ENCODE measurements at places on chromosomes 1 and 21.

GRCh38 chr1:21005466-21006239 lies 171.0 kb downstream of the EIF4G3 start:
- DNase-seq = no peak

DNA sequence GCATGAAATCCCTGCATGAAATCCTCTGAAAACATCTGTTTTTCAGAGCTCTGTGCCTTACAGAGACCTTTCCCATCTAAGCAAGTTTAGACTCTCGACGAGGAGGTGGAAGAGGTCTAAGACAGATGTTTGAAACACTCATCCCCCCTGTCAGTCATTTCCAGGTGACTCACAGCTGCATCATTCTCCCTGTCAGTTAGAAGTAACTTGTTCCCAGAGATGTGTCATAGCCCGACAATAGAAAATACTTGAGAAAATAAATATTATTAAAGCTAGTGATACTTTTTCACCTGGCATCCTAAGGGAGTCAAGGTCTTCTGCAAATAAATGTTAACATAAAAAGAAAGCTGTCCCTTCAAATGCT lies 41.6 kb upstream of the SEC16B start:
- no peak for DNase-seq

GRCh38 chr1:205357567-205357966 lies 845 bp upstream of the KLHDC8A start:
- no peak for DNase-seq

GRCh38 chr1:95098196-95098595 lies 19.0 kb upstream of the TLCD4 start:
- DNase-seq = no peak

GRCh38 chr1:159826441-159827101 lies at the start of gene SLAMF8:
Gene SLAMF8, plus strand, starts transcription at chr1:159826873. Its CDS starts 26 bp downstream, at chr1:159826899.
- peak; percentile 41 for DNase-seq

DNA sequence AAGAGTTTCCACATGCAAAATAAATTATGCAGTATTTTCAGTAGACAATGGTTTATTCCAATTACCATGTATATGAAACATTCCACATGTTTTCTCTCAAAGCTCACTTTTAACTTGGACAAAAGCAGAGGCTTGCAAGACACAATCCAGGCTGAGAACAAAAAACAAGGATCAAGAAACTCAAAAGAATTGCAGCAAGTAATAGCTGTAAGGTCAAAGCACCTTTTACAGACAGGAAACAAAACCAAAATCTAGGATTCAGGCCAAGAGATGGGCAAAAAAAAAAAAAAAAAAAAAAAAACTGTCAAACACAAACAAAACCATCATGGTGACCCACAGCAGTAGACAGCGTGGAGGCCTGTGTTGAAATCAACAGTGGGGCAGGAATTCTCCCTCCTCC lies 9.3 kb downstream of the RGS1 start:
- DNase-seq = no peak

- DNase-seq = no peak
Observed at GRCh38 chr1:167720965-167721616, 691 bp upstream of the MPZL1 start.

DNA sequence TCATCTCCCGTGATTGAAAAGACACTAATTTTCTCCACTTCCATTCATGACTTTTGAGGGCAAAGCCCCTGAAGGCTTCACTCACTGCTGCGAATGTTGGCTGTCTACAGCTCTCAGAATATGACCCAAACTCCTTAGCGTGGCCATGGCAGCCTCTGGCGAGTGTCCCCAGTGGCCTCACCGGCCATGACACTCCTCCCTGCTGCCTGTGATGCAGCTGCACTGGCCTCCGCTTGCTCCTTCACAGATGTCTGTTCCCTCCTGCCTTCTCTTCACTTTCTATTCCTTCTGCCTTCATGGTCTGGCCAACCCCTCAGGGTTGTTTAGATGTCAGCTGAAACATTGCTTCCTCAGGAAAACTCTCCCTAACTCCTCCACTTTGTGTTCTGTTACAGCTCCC lies 30.8 kb upstream of the PTPRF start:
- DNase-seq = no peak

DNA sequence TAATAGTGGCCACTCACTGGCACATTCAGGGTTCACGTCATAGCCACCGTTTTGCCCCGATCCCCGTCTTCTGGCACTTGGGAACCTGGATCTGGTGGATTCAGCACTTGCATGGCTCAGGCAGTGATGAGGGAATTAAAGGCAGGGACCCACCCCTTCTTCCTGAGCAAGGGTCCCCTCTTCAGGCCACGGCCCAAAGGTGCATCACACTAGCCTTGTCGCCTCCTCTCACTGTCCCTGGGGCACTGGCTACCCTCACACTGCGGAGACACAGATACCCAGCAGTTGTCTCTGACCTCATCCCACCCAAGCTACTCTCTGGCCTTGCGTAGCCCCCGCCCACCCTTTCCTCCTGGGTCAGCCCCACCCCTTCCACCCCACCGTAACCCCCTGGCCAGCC lies 19.9 kb upstream of the LDLRAP1 start:
- no peak for DNase-seq

GRCh38 chr1:41383094-41383852 lies 22.0 kb downstream of the FOXO6 start:
- DNase-seq = no peak

GRCh38 chr21:43306911-43307676 lies 119.8 kb downstream of the SIK1 start:
- DNase-seq = no peak

GRCh38 chr1:164740000-164740526 lies 181.1 kb downstream of the PBX1 start:
- DNase-seq = no peak

DNA sequence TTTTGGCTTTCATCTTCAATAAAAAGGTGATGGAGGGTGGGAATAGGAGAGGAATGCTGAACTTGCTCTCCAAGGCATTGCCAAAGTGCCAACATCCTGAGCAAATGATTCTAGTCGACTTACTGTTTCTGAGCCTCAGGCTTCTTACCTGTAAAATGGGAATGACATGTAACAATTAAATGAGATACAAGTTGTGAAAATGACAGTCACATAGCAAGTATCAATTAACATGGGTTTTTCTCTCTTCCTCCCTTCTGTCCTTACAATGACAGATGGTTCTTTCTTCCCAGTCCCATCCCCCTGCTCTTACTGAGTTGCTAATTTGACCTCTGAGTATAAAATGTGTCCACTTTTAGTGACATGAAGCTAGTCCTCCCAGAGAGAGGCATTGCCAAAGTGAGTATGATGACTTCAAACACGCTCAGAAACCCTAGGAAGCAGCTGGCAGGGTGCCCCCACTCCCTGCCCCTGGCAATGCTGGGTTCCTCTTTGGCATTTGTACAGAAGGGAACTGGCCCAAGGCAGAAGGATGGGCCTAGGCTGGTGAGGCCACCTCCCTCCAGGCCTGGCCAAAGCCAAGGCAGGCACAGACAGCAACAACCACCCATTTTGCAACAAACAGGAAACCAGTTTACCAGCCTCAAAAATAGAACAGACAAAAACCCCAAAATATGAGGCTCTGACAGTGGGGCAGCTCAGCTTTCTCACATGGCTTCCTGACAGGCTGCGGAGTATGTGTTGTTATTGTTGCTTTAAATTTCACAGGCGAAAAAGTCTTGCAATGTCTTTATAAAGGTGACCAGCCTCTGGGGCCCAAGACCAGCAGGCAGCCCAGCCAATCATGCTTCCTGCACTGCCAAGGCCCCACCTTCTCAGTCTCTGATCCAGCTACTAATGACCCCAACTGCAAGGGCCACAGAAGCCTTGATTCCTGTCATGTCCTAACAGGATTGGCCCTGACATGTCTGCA lies 115.9 kb downstream of the HIVEP3 start:
- peak; percentile 12 for DNase-seq

DNA sequence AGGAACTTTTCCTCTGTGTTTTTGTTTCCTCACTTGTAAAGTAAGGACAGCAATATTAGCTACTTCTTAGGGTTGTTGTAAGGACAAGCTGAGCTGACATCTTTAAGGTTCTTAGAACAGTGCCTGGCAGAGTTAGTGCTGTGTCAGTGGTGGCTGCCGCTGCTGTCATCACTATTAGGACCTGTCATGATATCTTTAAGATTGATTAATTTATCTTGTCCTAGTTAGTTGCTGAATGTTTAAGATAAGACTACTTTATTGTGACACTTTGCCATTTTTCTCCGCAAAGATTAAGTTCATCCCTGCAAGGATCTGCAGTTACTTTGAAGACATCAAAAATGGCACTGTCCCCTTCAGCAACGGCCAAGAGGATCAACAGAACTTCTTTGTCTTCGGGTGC lies 40.1 kb upstream of the GPR88 start:
- no peak for DNase-seq

DNA sequence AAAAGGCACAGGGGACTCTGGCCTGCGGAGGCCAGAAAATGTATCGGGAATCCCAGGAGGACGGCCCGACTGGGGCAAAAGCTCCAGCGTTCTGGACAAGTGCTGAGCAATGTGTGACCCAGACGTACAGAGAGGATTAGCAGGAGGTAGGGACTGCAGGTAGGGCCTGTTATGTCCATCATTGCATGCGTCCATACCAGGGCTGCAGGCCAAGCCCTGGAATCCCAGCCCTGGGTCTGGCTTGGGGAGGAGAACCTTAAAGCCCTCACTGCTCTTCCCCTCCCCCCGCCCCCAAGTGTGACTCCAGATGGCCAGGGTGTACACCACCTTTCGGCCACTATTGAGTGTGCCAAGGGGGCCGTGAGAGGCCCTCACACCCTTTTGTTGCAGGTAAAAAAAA lies 2.0 kb downstream of the RNF207 start:
- no peak for DNase-seq

- no peak for DNase-seq
Observed at GRCh38 chr1:8976338-8976737, 30.7 kb downstream of the CA6 start.

GRCh38 chr1:163361123-163361934 lies 39.6 kb downstream of the NUF2 start:
- no peak for DNase-seq

- no peak for DNase-seq
Observed at GRCh38 chr1:174174461-174175329, 15.4 kb downstream of the RABGAP1L start.

DNA sequence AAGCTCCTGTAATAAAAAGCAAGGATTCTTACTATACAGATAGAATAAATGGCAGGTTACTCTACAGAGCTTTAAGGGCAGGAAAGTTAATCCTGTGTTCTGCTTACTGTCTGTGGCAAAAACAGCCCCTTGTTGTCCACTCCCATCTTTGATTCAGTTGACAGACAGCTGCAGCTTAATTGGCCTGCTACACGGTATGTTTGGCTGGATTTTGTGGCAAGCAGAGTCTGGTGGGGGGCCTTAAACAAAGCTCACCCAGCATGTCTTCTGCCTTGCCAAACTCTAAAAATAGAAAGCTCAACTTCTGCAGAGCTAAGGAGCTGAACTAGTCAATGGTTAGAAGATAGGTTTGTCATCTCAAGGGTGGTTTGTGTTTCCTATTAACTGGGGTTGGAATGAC lies 407.2 kb downstream of the HLX start:
- DNase-seq = no peak

Measured in stimulated activated CD8-positive, alpha-beta memory T cell treated with anti-CD3 and anti-CD28 coated beads, Interleukin-7, amount 100 ng/mL, for 1 hour (primary cell).